MG63 (cell line): ENCODE measurements at places on chromosomes 1 and 21. TPM values are rescaled to one million over a fixed set of nuclear protein-coding genes. Genes with fewer than 3 reads are reported as not detected.

The ZNF593OS gene
- total RNA-seq = not detected in 2 replicates

The ANKRD35 gene
- not detected in 2 replicates for total RNA-seq

The KTI12 gene
- total RNA-seq = 11.1 and 15.6 TPM in 2 replicates

The CFAP74 gene
- total RNA-seq = 0.20 TPM in 1 of 2 replicates, not detected in the other

- no peak for DNase-seq
These were observed 149.1 kb downstream of the NOS1AP start for GRCh38 chr1:162218546-162218945.

DNA sequence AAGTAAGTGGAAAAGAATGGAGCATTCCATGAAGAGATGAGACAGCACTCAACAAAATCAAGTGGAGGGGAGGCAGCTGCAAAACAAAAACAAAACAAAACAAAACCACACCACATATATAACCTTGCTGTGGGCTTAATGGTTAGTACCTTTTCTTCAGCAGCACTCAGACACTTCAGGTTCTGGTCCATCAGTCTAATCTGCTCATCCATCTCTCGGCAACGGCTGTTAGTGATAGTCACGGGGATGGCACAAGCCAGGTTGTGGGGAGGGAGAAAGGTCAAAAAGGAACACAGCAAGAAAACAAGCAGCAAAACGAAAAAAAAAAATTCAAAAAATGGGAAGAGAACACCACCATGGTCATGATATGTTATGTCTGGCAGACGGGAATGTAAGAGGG is 17.0 kb upstream of the NUP210L start:
- DNase-seq = no peak

DNA sequence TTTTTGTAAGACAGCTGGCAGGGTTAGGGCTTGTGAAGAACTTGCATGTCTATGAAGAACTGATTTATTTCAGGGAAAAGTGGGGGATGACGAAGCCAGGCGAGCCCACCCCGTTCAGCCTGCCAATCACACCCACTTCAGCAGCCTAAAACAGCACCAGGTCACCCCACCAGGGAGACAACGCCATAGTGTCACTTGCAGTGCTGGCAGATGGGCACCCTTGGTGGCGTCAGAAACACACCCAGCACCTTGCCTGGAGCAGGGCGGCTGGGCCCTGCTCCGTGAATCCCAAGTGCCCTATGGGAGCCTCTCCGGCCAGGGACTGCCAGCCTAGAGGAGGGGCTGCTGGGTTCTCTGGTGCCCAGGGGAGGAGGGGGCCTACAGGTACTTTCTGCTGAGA is 5.0 kb upstream of the NADK start:
- DNase-seq = no peak

DNA sequence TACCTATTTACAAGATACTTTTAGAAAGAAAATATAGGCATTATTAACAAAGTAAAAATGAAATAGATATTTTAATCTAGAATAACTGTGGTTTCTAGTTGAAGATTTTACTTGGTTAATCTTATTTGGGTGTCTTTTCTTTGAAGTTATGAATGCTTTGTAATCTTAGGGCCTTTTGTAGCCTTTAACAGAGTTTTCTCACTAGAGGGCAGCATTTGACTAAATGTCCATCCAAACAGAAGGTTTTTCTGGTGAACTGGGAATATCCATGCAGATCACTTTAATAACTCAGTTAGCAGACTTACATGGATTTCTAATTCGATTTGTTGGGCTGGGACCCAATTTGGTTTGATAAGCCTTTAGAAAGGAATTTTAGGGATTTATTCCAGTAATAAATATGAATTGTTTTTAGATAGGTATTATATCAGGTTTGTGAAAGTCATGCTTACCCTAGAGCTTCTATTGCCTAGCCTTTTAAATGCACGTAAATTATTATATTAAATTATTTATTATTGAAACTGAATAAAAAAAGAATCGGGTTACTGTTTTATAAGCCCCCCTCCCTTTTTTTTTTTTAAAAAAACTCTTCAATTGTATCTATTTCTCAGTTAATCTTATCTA is 119.7 kb downstream of the ZNF326 start:
- no peak for DNase-seq

DNA sequence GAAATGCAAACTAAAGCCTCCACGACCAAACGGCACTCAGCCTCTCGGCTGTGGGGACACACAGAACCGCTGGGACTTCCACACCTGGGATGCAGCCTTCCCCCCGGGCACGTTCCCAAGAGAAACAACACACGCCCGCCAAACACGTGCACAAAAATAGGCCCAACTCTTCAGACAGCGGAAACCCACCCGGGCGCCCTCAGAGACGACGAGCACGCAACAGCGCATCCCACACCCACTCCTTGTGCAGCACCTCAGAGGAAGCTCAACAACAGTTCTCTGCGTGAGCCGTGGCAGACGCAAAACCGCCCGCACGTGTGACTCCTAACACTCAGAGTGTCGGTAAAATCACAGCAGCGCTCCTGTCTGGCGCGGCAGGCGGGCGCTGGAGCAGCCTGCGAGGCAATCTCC is 5.3 kb downstream of the C1orf159 start:
- DNase-seq = no peak
